ENCODE measurements at places on chromosomes 11 and 22. TPM values are rescaled to one million over a fixed set of nuclear protein-coding genes. Genes with fewer than 3 reads are reported as not detected.

Gene BTG4
- not detected for total RNA-seq

Gene OR52A1
- not detected for total RNA-seq

Gene FOLR2
- total RNA-seq: 5.8 TPM

Gene INS
- total RNA-seq: not detected

Gene GAL3ST3
- total RNA-seq: 14.0 TPM

Gene PHOX2A
- total RNA-seq: not detected

Gene GLYAT
- 0.31 TPM for total RNA-seq

Gene FOLR3
- not detected for total RNA-seq

Gene OLFML1
- total RNA-seq: 1.1 TPM

Gene ARHGAP8
- total RNA-seq: 1.4 TPM

Gene ABCG4
- 2.5 TPM for total RNA-seq

Gene RIC3
- total RNA-seq: 55.7 TPM

Gene H19
- total RNA-seq: 10.8 TPM

Gene TMEM126A
- total RNA-seq: 22.6 TPM

Gene TENM4
- total RNA-seq: 112 TPM

Gene UNC93B1
- total RNA-seq: 4.1 TPM

Gene THOC5
- total RNA-seq: 33.5 TPM

Gene PLXNB2
- 46.0 TPM for total RNA-seq

Gene DLG2
- total RNA-seq: 353 TPM

Gene TSPAN32
- total RNA-seq: not detected

Gene PARVG
- total RNA-seq: 0.47 TPM
